ENCODE measurements at places on chromosomes 11 and 22.

GRCh38 chr11:24386546-24387397, 110.1 kb upstream of the LUZP2 start:
- no peak for DNase-seq

DNA sequence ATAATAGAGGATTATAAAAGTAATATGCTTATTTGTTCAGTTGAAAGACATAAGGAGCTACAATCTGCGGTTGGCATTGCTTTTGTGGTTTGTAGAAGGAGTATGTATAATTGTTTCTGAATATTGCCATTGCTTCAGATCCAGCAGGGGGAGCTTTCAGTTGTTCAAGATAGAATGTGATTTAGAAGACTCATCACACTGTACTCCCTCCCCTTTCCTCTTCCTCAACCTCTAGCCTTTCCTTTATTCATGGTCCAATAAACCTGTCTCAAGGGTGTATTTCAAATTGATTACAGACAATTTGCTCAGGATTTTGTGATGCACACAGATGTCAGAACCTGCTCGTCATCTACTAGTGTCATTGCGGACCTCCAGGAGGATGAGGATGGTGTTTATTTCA, 9.8 kb downstream of the PRMT3 start:
- DNase-seq: peak; percentile 59

DNA sequence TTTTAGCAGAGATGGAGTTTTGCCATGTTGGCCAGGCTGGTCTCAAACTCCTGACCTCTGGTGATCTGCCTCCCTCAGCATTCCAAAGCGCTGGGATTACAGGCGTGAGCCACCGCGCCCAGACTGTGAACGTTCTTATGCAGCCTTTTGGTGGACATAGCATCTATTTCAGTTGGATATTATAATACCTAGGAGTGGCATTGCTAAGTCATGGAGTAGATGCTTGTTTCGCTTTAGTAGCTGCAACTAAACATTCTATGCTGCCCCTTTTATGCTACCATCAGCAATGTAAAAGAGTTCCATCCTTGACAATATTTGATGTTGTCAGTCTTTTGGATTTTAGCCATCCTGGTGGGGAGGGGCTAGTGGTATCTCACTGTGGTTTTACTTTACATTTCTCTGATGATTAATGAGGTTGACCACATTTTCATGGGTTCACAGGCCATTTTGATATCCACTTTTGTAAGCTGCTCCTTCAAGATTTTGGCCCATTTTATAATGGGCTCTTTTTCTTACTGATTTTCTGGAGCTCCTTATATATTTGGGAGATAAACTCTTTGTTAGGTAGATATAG, 16.5 kb upstream of the APOBEC3A start:
- DNase-seq: no peak

DNA sequence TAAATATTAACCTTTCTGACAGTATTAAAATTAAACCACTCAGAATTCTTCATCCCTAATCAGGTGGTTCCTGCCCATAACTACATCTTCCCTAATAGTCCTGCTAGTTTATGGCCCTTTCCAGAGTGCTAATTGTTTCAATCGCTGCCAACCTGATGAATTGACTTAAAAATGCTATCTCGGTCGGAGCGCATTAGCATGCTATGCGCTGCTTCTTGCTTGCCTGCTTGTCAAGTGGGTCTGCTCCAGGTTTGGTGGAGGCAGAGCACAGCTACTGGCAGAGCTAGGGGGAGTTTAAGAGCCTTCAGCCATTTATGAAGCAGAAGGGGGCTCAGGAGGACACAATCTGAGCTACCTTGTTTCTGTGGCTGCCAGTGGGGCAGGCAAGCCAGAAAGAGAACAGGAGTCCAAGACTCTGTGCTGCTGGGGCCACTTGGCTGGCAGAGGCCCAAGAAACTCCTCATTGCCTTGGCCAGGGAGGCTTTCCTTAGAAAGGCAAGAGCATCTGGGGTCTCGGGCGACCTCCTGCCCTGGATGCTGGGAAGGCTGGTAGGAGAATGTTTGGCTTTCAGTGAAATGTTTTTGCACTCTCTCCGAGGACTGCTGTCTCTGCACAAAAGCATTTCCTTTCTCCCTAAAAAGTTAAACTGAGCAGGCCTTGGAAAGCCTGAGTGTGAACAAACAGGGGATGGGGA, 62.1 kb upstream of the PHOX2A start:
- no peak for DNase-seq

DNA sequence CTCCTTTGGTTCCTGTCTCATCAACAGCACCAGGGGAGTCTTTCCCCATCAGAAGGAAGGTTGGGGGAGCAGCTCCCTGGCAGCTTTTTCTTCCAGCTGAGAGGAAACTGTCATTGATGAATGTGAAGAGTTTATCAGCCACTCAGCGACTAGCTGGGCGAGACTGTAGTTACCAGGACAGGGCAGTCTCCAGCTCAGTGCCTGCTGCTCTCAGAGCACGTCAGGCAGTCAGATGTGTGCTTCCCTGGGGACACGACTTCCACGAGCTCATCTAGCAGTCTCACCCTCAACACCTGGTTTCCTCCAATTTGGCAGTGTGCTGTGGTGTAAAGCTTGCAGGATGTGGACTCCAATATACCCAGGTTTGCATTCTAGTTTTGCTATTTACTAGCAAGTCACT, 12.5 kb upstream of the C1QTNF4 start:
- DNase-seq: no peak

- DNase-seq: peak; percentile 51
Measured at GRCh38 chr22:29072193-29072978, 449 bp upstream of the KREMEN1 start.

DNA sequence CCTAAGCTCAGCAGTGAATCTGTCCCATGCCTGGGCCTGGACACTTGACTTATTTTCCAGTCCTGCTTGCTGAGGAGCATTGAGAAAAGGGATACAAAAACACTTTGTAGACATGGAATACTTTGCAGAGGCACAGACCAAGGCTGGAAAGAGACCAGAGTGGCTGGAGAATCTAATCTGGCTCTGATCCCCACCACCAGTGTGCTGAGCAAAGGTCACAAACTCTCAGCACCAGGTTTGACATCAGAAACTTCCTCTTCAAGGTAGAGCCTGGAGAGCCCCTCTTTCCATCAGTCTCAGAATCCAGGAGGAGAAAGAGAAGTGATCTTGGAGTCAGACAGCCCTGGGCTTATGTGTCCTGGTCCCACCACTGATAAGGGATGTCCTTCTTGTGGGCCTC, 53.5 kb downstream of the ISX start:
- DNase-seq: no peak

DNA sequence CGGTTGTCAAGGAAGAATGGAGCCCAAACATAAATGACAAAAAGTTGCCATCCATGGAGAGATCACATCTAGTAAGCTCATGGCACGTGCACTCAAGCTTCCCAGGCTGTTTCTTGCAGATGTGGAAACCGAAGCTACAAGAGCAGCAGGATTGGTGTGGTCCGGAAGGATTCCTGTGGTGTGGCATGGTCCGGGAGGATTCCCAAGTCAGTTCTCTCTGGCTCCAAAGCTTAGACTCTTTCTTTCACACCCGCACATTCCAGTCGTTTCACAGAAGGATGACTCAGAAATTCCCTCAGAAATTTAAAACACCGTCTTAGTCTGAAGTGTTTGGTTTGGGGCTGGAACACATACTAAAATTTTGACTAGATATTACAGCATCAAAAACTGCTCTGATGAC, 78.0 kb upstream of the DRD2 start:
- DNase-seq: no peak

DNA sequence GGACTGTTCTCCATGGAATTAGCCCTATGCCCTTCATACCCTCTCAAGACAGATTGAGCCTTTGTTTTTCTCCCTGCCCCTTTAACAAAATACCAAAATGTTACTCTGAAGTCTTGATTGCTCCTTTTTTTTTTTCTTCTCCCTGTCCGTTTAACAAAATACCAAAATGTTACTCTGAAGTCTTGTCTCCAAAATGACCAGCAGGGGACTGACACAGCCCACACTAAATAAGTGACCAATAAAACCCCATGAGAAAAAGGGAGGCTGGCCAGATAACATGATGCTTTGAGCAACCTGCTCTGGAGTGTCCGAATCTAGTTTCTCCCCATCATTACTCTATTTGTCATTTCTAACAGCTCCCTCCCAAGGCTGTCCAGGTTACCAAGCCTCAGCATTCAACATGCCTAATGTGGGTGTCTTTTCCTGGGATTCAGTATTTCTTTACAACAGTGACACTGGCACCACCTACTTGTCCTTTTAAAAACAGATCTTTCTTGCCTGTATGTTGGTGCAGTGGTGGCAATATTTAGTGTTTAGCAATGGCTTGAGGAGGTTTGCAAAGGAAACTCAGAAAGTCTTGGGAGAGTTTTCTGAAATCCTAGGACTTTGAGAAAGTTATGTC, 42.7 kb upstream of the SLC1A2 start:
- no peak for DNase-seq

- no peak for DNase-seq
Measured at GRCh38 chr11:72070491-72070890, 9.9 kb downstream of the NUMA1 start.

DNA sequence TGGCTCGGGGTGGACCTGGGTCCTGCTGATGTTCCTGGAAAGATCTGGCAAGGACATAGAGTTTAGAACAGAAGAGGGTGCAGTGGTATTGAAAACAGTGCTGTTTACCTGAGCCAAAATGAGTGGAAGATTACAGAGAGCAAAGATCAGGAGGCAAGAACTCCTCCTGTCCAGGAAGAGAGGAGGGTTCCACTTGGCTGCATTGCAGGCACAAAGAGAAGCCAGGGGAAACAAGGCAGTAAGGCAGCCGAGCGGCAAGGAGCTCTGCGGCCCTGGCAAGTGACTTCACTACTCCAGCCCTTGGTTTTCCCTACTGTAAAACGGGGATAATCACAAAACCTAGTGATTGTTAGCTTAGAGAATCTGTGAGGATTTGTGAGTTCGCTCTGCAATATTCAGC, 3.7 kb upstream of the PACSIN2 start:
- DNase-seq: no peak

- peak; percentile 73 for DNase-seq
Measured at GRCh38 chr11:44539971-44540370, 25.5 kb upstream of the CD82 start.

GRCh38 chr11:87260811-87261210, 223.1 kb downstream of the TMEM135 start:
- no peak for DNase-seq

DNA sequence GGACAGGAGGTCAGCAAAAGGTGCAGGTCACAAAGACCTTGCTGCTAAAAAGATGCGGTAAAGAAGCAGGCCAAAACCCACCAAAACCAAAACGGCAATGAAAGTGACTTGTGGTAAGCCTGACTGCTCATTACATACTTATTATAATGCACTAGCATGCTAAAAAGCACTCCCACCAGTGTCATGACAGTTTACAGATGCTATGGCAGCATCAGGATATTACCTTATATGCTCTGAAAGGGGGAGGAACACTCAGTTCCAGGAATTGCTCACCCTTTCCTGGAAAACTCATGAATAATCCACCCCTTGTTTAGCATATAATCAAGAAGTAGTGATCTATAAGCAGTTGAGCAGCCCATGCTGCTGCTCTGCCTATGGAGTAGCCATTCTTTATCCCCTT, 45.2 kb upstream of the SLC5A12 start:
- DNase-seq: no peak

DNA sequence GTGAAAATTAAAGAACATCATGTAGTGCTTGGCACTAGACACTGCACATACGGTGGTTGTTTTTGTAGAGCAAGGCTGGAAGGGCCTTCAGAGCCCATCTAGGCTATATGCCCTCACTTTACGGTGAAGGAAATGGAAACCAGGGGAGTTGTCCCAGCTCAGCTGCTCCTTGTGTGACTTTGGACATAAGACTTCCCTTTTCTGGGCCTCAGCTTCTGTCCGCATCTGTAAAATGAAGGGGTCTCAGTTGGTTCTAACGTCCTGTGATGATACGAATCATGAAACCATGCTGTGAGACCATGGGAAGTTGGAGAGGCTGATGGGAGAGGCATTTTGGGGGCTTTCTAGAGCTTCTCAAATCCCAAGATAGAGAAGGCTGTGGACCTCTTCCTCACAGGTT, 4.7 kb downstream of the KCNE3 start:
- DNase-seq: no peak

GRCh38 chr11:35090125-35090524, 48.8 kb upstream of the CD44 start:
- DNase-seq: no peak

DNA sequence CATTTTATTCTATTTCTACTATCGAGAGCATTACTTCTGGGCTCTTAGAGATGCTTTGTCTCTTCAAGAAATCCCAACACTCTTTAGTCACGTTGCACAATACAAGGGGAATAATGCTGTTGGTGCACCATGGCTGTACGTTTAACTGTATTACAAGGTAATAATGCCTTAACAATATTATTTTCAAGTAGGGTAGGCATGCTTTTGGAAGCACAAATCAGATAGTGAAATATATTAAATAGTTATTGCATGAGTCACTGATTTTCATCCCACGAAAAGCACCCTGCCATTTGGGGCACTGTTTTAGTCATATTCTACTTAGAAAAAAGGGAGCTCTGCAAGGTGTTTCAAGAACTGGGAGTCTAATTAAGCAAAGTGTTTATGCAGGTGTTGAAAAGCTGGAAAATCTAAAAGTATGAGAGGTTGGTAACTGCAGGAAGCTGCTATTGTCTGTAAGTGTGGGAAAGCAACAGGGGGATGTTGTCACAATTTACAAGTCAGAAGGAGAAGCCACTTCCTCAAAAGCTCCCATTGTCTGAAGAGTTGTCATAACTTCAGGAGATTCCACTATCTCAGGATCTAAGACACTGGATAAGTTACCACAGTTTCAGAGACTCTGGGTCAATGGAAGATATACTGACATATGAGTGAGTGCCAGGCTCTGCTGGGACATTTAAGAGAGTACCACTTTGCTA, 218.2 kb downstream of the JRKL start:
- no peak for DNase-seq

GRCh38 chr11:46680164-46680760, 20.2 kb downstream of the ARHGAP1 start:
- no peak for DNase-seq

- no peak for DNase-seq
Measured at GRCh38 chr22:45832959-45833580, 143.9 kb downstream of the WNT7B start.

- DNase-seq: no peak
Measured at GRCh38 chr22:32926600-32926999, 125.1 kb downstream of the TIMP3 start.

DNA sequence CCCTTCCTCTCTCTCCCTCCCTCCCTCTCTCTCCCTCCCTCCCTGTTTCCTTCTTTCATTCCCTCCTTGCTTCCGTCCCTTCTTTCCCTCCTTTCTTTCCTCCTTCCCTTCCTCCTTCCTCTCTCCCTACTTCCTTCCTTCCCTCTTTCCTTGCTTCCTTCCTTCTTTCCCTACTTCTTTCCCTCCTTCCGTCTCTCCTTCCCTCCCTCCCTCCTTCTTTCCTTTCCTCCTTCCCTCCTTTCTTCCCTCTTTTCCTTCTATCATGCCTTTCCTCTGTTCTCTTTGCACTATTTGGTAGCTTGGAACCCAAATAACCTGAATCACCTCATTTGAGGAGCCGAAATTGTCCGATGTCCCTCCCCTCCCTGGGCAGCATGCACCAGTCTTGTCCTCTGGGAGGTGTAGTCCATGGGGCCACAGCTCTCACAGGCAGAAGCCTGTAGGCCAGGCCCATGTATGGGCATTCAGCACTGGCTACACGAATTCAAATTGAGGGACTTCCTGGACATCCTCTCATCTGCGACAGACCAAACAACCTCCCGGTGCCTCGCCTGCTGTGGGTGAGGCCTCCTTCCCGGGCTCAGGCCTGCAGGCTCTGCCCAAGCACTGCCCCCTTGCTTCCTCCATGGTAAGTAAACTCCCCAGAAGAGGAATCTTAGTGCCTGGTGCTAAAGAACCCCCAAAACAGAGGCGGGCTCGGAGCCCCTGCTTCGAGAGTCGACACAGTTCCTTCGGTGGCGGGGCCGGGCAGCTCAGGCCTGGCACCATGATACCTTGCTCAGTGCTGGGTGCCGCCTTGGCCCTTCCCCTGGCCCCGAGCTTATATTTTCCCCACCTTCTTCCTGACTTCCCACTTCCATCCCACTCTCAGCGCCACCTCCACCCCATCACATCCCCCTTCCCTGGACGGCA, 454.1 kb upstream of the CADM1 start:
- DNase-seq: no peak

Data from NCI-H748 treated with DMSO at 0.1 percent for 48 hours (cell line).